ENCODE measurements at places on chromosomes 6 and 20.

- DNase-seq = no peak
Observed at GRCh38 chr20:48282591-48283228, 497.4 kb upstream of the SULF2 start.

- no peak for DNase-seq
Observed at GRCh38 chr6:22642254-22642653, 72.9 kb downstream of the HDGFL1 start.

DNA sequence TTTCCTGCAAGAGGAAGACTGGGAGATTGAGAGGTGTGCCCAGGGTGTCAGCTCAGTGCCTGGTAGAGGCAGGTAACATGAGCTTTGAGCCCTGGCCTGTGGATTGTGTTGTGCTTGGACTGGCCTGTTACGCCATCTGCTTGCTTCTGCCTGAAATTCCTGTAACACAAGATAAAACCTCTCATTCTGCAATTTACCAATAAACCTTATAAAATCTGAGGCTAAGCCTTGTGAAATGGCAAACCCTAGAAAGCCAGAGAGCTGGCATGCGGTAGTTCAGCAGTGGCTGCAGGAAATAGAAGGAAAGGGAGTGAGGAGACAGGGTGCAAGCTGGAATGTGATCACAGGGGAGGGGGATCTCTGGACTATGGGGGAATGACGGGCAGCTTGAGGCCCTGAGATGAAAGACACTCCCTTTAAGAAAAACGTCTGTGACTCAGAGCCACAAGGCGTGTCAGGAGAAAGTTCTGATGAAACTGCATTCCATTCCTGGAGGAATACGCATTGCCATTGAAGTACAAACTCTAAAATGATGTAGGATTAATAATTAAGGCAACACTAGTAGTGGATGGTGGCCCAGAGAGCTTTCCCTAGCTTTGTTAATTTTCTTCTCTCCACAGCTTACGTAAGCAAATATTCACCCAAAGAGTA is 26.3 kb upstream of the TFAP2A start:
- DNase-seq = no peak

DNA sequence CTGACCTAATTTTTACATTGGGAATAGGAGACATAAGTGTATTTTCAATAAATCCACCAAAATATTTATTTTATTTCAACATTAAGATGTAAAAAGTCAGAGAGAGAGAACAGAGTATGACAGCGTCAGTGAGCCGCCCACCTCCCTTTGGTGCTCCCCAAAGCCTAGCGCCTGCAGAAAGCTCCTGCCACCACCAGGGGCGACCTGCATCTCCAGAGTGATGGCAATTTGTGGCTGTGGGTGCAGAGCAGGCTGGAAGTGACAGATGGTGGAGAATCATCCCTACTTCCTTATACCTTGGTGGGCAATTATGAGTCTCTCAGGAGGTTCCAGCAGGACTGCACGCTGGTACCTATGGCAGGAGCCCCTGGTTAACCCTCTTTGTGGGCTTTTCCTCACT is 87.3 kb downstream of the PTPRT start:
- no peak for DNase-seq

All from GM20000 (cell line).